ENCODE measurements at places on chromosomes 1 and 21. TPM values are rescaled to one million over a fixed set of nuclear protein-coding genes. Genes with fewer than 3 reads are reported as not detected.
A peak's percentile ranks its signal among the peaks of the same experiment; 100 is the strongest.

LYPD8 gene
- total RNA-seq: not detected

PLA2G2A gene
- total RNA-seq: not detected

CXADR gene
- total RNA-seq: 0.12 TPM

KRTAP19-3 gene
- total RNA-seq: not detected

MMEL1 gene
- 2.0 TPM for total RNA-seq

DNA sequence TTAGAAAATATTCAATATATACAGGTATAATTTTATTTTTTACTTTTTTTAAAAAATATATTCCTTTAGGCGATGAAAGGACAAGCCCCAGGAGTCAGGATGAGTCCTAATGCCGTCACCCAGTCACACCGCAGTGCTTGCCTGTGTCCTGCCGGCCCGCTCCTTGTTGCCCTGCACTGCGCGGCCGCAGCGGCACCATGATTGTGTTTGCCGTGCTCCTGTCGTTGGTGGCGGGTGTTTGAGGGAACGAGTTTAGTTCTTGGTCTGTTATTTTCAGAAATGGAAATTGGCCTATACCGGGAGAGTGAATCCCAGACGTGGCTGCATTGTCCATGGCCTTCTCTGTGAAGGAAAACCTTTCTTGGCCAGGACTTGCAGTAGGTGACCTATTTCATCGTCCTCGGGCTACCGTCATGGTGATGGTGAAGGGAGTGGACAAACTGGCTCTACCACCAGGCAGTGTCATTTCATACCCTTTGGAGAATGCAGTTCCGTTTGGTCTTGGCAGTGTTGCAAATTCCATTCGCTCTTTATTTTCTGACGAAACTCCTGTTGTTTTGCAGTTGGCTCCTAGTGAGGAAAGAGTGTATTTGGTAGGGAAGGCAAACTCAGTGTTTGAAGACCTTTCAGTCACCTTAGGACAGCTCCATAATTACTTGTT, 45.9 kb upstream of the CRB1 start:
- H3K4me1 ChIP-seq: no peaks in the 10 kb centered on the region
- DNase-seq: no peak
- no peak overlapping the region for H3K27ac ChIP-seq

DNA sequence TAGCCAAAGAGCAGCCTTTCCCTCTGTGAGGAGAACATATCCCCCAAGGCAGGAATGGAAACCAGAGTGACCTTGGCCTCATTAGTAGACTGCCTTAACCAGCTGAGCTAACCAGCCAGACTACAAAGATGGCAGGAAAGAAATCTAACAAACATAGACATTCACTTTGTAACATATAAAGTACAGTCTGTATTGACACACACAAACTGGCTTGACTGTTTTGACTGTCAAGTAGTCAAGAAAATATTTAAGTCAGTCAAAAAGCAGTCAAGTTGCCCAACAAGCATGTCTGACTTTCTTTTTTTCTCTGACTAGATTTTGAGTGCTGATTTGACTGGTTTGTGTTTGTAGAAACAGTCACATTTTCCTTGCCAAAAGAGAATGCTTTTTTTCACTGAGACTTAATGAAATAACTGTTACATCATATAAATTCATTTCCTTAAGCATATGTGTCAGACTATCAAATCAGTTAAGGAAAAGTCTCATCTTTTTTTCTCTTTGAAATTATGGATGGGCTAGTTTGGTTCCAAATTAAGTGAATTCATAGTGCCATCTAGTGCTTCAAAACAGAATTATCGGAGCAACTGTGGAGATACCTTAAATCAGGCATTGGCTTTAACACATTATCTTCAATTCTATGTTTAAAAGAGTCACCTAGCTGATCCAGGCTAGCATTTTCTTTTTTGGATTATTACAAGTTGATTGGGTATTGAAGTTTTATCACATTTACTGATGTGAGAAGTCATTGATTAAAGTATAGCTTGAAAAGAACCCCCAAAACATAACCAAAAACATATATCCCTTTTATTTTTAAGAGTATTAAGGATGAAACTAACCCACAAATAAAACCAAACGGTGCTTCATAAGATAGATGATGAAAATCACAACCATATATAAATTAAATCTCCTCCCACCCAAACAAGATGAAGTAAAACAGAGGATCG, 75.0 kb downstream of the ATP6V1G3 start:
- H3K4me3 ChIP-seq: no peak overlapping the region
- H3K4me1 ChIP-seq: no peaks in the 10 kb centered on the region
- H3K36me3 ChIP-seq: no peaks in the 10 kb centered on the region
- no peaks in the 10 kb centered on the region for H3K27me3 ChIP-seq
- peak; percentile 25 for DNase-seq

DNA sequence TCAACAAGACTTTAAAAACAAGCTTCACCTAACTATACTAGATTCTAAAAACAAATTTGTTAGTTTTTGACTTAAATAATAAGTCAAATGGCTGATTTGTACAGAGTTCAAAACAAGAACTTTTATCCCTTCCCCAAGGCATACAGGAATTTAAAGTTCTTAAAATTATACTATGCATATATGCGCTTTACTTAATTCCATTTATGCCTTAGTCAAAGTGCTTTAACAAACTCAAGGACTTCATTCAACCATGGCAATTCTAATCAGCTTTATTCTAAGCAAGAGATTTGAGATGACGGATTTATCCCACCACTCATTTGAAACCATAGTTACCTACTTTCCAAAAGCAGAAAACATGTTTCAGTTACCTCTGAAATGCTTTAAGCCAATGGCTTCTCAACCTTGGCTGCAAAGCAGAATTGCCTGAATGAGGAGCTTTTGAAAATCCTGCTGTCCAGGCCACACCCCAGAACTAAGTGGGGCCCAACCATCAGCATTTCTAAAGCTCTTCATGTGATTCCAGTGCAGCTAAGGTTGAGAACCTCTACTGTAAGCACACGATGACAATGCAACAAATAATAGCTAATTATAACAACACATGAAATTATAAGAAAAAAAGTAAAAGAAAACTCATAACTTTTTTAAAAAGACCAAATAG, 44.6 kb downstream of the TTLL7 start:
- H3K4me3 ChIP-seq: no peak overlapping the region
- no peaks in the 10 kb centered on the region for H3K4me1 ChIP-seq
- no peaks in the 10 kb centered on the region for H3K27me3 ChIP-seq
- no peak overlapping the region for H3K27ac ChIP-seq

- no peak for DNase-seq
- no peak overlapping the region for H3K27ac ChIP-seq
- H3K36me3 ChIP-seq: no peaks in the 10 kb centered on the region
- no peak overlapping the region for H3K4me3 ChIP-seq
These were observed 8.9 kb upstream of the FMO3 start for GRCh38 chr1:171081763-171082201.

GRCh38 chr1:36988741-36989193, 45.5 kb downstream of the GRIK3 start:
- no peak for DNase-seq
- no peaks in the 10 kb centered on the region for H3K27me3 ChIP-seq
- H3K27ac ChIP-seq: no peak overlapping the region
- H3K4me1 ChIP-seq: no peaks in the 10 kb centered on the region

- no peaks in the 10 kb centered on the region for H3K36me3 ChIP-seq
- H3K27ac ChIP-seq: no peak overlapping the region
- no peaks in the 10 kb centered on the region for H3K4me1 ChIP-seq
These were observed 23.8 kb downstream of the SEC16B start for GRCh38 chr1:177945943-177946650.

Data from naive thymus-derived CD4-positive, alpha-beta T cell (primary cell).